ENCODE measurements at places on chromosomes 1 and 21. TPM values are rescaled to one million over a fixed set of nuclear protein-coding genes. Genes with fewer than 3 reads are reported as not detected.

- H3K36me3 ChIP-seq, result no peaks in the 10 kb centered on the region
- H3K27me3 ChIP-seq, result peaks cover 16% of the 10 kb centered on the region
- no peak overlapping the region for H3K27ac ChIP-seq
- DNase-seq, result no peak
- no peaks in the 10 kb centered on the region for H3K4me1 ChIP-seq
Observed at GRCh38 chr1:78072216-78072615, 26.4 kb downstream of the GIPC2 start.

The DIRAS3 gene
- not detected for total RNA-seq

The CDK11A gene
- total RNA-seq, result 81.7 TPM

The FAM177B gene
- total RNA-seq, result not detected

DNA sequence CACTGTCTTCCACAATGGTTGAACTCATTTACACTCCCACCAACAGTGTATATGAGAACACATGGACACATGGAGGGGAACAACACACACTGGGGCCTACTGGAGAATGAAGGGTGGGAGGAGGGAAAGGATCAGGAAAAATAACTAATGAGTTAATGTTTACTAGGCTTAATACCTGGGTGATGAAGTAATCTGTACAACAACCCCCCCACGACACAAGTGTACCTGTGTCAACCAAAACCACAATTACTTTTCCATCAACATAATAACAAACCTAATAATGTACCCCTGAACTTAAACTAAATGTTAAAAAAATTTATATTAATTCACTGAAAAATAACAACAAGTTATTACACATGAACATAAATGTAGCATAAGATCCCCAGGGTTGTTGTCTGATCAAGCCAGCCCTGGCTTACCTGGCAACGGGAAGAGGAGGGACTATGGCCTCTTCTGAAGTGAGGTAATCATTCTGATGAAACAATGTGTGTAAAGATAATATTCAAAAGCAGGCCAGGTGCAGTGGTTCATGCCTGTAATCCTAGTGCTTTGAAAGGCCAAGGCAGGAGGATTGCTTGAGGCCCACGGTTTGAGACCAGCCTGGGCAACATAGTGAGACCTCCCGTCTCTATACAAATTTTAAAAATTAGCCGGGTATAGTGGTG lies 40.8 kb upstream of the HEATR1 start:
- H3K27me3 ChIP-seq, result no peaks in the 10 kb centered on the region
- no peak for DNase-seq
- no peaks in the 10 kb centered on the region for H3K36me3 ChIP-seq
- no peak overlapping the region for H3K27ac ChIP-seq

DNA sequence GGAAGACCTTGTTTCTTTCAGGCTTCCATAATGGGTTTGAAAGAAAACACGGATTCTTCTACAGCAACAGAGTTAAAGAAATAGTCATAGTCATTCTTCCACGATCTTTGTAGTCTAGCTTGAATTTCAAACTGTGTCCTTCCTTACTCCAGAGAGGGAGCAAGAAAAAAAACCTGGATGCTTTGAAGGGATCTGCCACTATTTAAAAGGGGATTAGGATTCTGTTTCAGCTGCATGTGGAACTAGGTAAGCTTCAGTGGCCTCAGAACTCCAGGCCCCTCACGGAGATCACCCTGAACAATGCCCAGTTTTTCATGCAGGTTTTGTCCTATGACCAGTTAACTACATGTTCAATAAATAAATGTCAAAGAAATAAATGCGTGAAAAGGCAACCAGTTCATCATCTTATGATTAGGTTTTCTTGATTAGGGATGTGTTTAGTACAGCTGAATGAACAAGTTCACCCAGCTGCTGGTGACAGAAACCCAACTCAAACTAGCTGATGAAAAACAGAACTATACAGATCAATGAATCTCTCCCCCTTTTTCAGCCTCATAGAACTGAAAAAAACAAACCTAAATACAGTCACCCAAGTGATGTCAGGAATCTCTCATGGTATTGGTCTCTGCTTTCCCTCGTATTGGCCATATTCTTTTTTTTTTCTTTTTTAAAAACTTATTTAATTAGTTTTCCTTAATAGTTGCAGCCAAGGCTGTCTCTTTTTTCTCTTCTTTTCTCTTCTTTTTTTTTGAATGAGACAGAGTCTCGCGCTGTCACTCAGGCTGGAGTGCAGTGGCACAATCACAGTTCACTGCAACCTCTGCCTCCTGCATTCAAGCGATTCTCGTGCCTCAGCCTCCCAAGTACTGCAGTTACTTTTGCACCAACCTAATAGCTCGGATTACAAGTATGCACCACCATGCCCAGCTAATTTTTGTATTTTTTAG lies 14.6 kb upstream of the MPZL1 start:
- H3K27me3 ChIP-seq, result peaks cover 6% of the 10 kb centered on the region
- H3K36me3 ChIP-seq, result peaks cover 37% of the 10 kb centered on the region
- DNase-seq, result no peak
- peaks cover 16% of the 10 kb centered on the region for H3K4me1 ChIP-seq
- no peak overlapping the region for H3K4me3 ChIP-seq

DNA sequence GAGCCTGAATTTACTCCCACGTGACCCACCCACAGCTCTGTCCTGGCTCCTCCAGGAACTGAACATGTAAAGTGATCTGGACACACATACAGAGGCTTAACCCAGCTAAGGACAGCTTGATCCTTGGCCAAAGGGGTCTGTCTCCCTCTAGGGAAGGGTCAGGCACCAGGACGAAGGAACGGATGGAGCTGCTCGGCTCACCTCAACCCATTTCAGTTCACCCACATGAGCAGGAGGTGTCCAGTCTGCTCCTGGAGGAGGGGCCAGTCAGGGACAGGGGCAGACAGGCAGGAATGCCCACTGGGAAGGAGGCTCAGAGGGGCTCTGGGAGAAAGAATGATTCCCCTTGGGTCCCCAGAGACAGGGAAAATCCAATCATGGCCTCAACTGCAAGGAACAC lies 567.2 kb downstream of the PTPRU start:
- H3K27ac ChIP-seq, result no peak overlapping the region
- H3K36me3 ChIP-seq, result no peaks in the 10 kb centered on the region
- no peaks in the 10 kb centered on the region for H3K4me1 ChIP-seq
- H3K27me3 ChIP-seq, result peaks cover 2% of the 10 kb centered on the region

The RSPO1 gene
- not detected for total RNA-seq

- H3K4me1 ChIP-seq, result peaks cover 11% of the 10 kb centered on the region
- DNase-seq, result no peak
- peaks cover 75% of the 10 kb centered on the region for H3K27me3 ChIP-seq
- H3K27ac ChIP-seq, result no peak overlapping the region
Observed at GRCh38 chr1:181486098-181486420, 2.7 kb downstream of the CACNA1E start.

- H3K4me3 ChIP-seq, result no peak overlapping the region
- H3K27ac ChIP-seq, result no peak overlapping the region
- H3K4me1 ChIP-seq, result no peaks in the 10 kb centered on the region
- peaks cover 3% of the 10 kb centered on the region for H3K27me3 ChIP-seq
- H3K36me3 ChIP-seq, result no peaks in the 10 kb centered on the region
Observed at GRCh38 chr1:203153051-203153988, 22.3 kb downstream of the MYBPH start.

The NFASC gene
- total RNA-seq, result 0.70 TPM

The LCE3E gene
- total RNA-seq, result not detected

- no peak overlapping the region for H3K27ac ChIP-seq
- peaks cover 16% of the 10 kb centered on the region for H3K4me1 ChIP-seq
- peaks cover 59% of the 10 kb centered on the region for H3K27me3 ChIP-seq
- no peak for DNase-seq
Observed at GRCh38 chr1:143698016-143698415, 273.8 kb downstream of the FAM72C start.

The SH3BGRL3 gene
- total RNA-seq, result 551 TPM

The ANKRD35 gene
- total RNA-seq, result 0.52 TPM

The CHODL gene
- not detected for total RNA-seq

GRCh38 chr1:94501935-94502334 lies 39.6 kb downstream of the F3 start:
- no peak overlapping the region for H3K27ac ChIP-seq
- H3K36me3 ChIP-seq, result peaks cover 26% of the 10 kb centered on the region
- no peak for DNase-seq
- no peak overlapping the region for H3K4me3 ChIP-seq

DNA sequence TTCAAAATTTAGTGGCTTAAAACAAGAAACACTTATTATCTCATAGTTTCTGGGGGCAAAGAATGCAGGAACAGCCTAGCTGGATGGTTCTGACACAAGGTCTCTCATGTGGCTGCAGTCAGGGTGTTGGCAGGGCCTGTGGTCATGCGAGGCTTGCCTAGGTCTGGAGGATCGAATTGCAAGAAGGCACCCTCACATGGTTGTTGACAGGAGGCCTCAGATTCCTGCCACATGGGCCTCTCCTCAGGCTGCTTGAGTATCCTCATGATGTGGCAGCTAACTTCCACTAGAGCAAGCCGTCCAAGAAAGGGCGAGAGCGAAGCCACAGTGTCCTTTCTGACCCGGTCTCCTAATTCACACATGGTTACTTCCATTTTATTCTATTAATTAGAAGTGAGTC lies 6.2 kb upstream of the NRIP1 start:
- no peak for DNase-seq
- H3K27me3 ChIP-seq, result peaks cover 39% of the 10 kb centered on the region
- H3K27ac ChIP-seq, result no peak overlapping the region
- H3K4me1 ChIP-seq, result peaks cover 4% of the 10 kb centered on the region
- H3K36me3 ChIP-seq, result no peaks in the 10 kb centered on the region
- no peak overlapping the region for H3K4me3 ChIP-seq

DNA sequence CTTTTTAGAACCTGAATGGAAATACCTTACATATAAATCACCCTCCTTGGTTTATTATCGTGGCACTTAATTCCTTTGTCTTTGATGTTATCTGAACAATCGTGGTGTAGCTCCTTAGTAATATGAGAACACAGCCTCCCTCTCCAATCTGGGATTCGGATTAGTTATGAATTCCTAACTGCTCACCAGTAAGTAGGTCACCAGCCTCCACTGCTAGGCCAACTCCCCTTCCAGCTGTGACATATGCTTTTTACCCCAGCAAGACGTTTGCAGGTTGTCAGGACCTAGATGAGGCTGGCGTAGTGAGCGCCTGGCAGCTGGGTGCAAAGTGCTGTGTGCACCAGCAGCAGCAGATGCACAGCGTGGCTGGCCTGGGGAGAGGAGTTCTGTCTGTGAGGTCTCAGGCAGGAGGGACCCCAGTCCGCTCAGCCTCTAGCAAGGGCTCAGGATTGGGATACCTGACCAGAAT lies 38.2 kb downstream of the NTPCR start:
- DNase-seq, result no peak
- H3K36me3 ChIP-seq, result peaks cover 26% of the 10 kb centered on the region
- no peaks in the 10 kb centered on the region for H3K4me1 ChIP-seq
- H3K4me3 ChIP-seq, result no peak overlapping the region
- H3K27ac ChIP-seq, result no peak overlapping the region

DNA sequence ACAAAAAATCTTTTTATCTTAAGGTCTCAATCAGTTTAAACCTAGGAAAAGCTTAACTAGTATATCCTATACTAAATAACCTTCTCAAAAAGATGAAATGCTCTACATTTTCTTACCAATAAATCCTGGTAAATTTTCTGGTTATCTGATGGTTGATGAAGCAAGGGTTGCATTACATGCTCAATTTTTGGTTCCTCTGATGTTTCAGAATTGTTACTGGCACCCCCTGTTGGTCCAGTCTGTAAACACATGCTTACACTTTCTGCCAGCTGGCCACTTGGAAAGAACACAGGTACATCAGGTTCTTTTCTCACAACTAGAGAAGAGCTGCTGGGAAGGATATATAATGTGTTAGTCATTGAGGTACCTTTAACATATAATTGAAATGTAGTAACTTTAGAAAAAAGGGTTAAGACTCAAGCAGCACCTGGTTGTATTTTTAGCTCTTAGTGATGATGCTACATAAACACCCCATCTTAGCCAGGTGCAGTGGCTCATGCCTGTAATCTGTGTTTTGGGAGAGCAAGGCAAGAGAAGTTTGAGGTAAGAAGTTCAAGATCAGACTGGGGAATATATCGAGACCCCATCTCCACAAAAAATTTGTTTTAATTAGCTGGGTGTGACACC lies 30.9 kb upstream of the TAL1 start:
- H3K36me3 ChIP-seq, result peaks cover 27% of the 10 kb centered on the region
- DNase-seq, result peak; percentile 22
- no peaks in the 10 kb centered on the region for H3K4me1 ChIP-seq
- no peak overlapping the region for H3K27ac ChIP-seq
- no peak overlapping the region for H3K4me3 ChIP-seq

DNA sequence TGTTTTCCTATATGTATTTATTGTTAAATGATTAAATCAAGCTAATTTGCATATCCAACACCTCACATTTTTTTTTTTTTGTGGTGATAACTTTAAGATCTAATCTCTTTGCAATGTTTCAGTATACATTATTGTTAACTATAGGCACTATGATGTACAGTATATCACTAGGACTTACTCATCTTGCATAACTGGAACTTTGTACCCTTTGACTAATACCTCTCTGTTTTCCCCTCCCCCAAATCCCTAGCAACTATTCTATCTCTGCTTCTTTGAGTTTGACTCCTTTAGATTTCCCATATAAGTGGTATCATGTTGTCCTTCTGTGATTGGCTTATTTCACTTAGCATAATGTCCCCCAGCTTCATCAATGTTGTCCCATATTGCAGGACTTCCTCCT lies 9.7 kb upstream of the C1orf53 start:
- no peak for DNase-seq
- H3K4me1 ChIP-seq, result no peaks in the 10 kb centered on the region
- H3K36me3 ChIP-seq, result no peaks in the 10 kb centered on the region
- peaks cover 40% of the 10 kb centered on the region for H3K27me3 ChIP-seq

DNA sequence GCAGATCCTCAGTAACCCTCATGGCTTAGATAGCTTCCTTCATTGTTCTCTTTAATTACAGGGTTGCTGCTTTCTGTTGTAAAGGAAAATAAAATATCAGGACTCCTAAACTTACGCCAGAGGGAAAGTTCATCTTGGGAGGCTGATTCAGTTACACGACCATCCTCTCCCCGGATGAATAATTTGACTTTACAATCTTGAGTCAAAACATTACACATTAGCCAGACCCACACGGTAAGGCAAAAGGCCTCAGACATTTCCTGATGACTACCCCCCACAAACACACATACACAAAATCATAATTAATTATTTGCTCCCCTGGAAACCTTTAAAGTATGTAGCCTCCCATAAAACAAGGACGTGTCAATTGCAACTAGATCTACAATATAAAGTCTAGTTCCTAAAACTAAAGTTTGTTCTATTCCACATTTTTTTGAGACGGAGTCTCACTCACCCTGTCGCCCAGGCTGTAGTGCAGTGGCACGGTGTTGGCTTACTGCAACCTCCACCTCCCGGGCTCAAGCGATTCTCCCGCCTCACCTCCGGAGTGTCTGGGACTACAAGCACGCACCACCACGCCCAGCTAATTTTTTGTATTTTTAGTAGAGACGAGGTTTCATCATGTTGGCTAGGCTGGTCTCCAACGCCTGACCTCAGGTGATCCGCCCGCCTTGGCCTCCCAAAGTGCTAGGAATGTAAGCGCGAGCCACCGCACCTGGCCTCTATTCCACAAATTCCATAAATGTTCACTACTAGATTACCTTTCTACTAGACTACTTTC lies 830 bp upstream of the PRDX1 start:
- peak overlapping the region; percentile 98 for H3K4me3 ChIP-seq
- H3K27me3 ChIP-seq, result peaks cover 4% of the 10 kb centered on the region
- DNase-seq, result no peak
- peaks cover 38% of the 10 kb centered on the region for H3K4me1 ChIP-seq

- no peaks in the 10 kb centered on the region for H3K4me1 ChIP-seq
- DNase-seq, result no peak
- H3K36me3 ChIP-seq, result no peaks in the 10 kb centered on the region
- H3K4me3 ChIP-seq, result no peak overlapping the region
Observed at GRCh38 chr1:95655321-95656020, 421.5 kb downstream of the RWDD3 start.

- H3K27ac ChIP-seq, result no peak overlapping the region
- H3K4me1 ChIP-seq, result no peaks in the 10 kb centered on the region
- peaks cover 2% of the 10 kb centered on the region for H3K27me3 ChIP-seq
- no peak for DNase-seq
- H3K4me3 ChIP-seq, result no peak overlapping the region
Observed at GRCh38 chr1:56586502-56586901, 7.1 kb upstream of the PLPP3 start.
